ENCODE measurements at places on chromosomes 7 and 10.

DNA sequence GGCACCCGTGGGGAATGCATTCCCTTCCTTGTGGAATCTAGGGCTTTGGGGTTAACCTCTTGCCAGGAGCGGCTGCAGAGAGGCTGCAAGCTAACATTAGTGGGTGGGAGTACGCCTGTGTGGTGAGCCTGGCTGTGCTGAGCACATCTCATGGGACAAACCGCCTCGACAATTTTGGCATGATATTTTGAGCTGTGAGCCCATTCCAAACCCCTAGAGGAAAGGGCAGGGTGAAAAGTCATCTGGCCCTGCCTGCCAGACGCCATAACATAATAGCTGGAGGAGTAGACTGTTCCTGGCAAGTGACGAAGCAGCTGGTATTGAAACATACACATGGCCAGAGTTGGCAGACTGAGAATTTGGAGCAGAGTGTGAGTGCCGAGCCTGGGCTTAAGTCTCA is 110.0 kb downstream of the TACC2 start:
- no peak for DNase-seq

GRCh38 chr7:111516612-111517011 is 45.7 kb downstream of the IMMP2L start:
- no peak for DNase-seq

GRCh38 chr10:86062198-86062550 is 304.4 kb downstream of the GRID1 start:
- DNase-seq: no peak

DNA sequence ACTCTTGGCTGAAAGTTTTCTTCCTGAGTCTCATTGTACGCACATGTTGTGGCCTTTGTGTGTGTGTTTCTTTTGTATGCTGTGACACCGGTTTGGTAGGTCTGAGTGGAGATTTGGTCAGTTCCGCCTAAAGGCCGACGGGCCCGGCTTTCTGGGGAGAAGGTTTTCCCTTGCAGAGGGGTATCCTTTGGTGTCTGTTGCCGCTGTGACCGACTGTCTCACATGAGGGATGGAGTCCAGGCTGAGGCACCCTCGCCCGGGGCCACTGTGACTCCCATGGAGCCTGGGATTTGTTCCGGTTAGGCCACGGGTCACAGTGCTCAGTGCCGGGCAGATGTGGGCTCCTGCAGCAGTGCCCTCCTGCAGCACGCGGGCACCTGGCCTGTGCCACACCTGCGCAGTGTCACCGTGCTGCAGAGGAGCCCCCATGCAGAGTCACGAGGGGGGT is 19.4 kb downstream of the INPP5A start:
- DNase-seq: no peak

GRCh38 chr7:95599069-95599468 is 2.8 kb upstream of the PDK4 start:
- DNase-seq: no peak

Measured in T-cell (primary cell).